ENCODE measurements at places on chromosomes 3 and 15. TPM values are rescaled to one million over a fixed set of nuclear protein-coding genes. Genes with fewer than 3 reads are reported as not detected.

Gene P3H2
- total RNA-seq = not detected

Gene MYH15
- total RNA-seq = not detected

Gene ADIPOQ
- total RNA-seq = not detected

Gene PLCH1
- 0.27 TPM for total RNA-seq

Gene TPM1
- 10.5 TPM for total RNA-seq

Gene BFSP2
- not detected for total RNA-seq

Gene CCDC54
- not detected for total RNA-seq

Gene WDR72
- not detected for total RNA-seq

Gene MLF1
- total RNA-seq = 1.6 TPM

Gene ROPN1B
- total RNA-seq = not detected

Gene SLC15A2
- total RNA-seq = 1.5 TPM

Gene DGKG
- 0.25 TPM for total RNA-seq

Gene GOLGA8N
- total RNA-seq = 1.4 TPM

Gene TMEM266
- total RNA-seq = not detected

Gene KLHL40
- total RNA-seq = not detected

Gene PTH1R
- not detected for total RNA-seq

Gene MYZAP
- 0.40 TPM for total RNA-seq

Gene SLC28A1
- not detected for total RNA-seq

Gene GABRR3
- not detected for total RNA-seq

Gene CLRN1
- not detected for total RNA-seq

Gene GOLGA8H
- total RNA-seq = not detected

Gene TP63
- not detected for total RNA-seq

Gene CCR2
- total RNA-seq = not detected

Gene CNTN4
- not detected for total RNA-seq

Gene ELL3
- total RNA-seq = 1.2 TPM

Gene CA12
- not detected for total RNA-seq

Gene DPPA2
- not detected for total RNA-seq

Gene CIP2A
- 39.9 TPM for total RNA-seq

Gene GOLGA6L7
- not detected for total RNA-seq

Gene UBE2Q2
- total RNA-seq = 15.4 TPM

Gene GP9
- total RNA-seq = not detected

Gene EIF4E3
- total RNA-seq = 25.2 TPM

Gene TRANK1
- total RNA-seq = 10.9 TPM

Gene SAMMSON
- total RNA-seq = not detected

Gene RNF168
- 28.9 TPM for total RNA-seq

Gene CTXN2
- not detected for total RNA-seq

Gene SYNM
- total RNA-seq = 1.3 TPM

Gene NMD3
- 58.1 TPM for total RNA-seq

Gene COX17
- total RNA-seq = 104 TPM

Gene ANKUB1
- not detected for total RNA-seq

Gene GPR176
- 0.24 TPM for total RNA-seq

Gene B3GALNT1
- total RNA-seq = 1.1 TPM

Gene CISH
- total RNA-seq = 138 TPM

Data from activated naive CD4-positive, alpha-beta T cell treated with anti-CD3 and anti-CD28 coated beads for 36 hours (primary cell).